ENCODE measurements at places on chromosomes 5 and 9.
A peak's percentile ranks its signal among the peaks of the same experiment; 100 is the strongest.

- no peak overlapping the region for H3K27ac ChIP-seq
- H3K36me3 ChIP-seq = no peaks in the 10 kb centered on the region
Measured at GRCh38 chr9:114855488-114855887, 49.6 kb upstream of the TNFSF15 start.

- no peak for DNase-seq
- H3K27ac ChIP-seq = no peak overlapping the region
- H3K27me3 ChIP-seq = no peaks in the 10 kb centered on the region
Measured at GRCh38 chr9:5509573-5509972, 758 bp upstream of the PDCD1LG2 start.

DNA sequence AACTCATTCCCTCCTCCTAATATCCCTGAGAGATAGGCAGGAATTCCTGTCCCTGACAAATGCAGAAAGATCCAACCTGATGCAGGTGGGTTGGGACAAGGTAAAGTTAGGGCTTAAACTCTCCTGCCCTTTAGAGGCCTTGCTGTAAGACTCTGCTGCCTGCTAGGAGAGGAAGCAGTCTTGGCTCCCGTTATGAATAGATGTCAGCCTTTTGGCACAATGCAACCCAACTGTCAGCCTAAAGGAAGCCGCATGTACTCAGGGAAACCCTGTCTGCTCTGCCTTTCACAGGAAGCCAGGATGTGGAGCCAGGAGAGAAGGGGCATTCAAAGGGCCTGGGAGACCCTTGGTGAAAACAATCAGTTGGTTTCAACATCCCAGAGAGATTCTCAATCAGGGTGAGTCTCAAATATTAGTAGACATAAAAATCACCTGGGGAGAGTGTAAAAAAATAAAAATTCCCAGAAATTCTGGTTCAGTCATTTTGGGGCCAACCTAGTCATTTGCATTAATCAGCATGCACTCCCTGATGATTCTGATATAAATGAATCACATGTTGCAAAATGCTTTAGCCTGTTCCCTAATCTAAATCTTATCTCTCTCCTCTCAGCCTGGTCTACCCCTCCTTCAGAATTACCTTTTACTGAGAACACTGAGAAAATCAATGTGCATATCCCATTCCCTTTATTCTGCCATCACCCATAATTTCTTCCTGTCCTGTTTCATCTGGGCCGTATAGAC, 136.2 kb upstream of the TRIM32 start:
- no peaks in the 10 kb centered on the region for H3K27me3 ChIP-seq
- DNase-seq = peak; percentile 24
- H3K4me1 ChIP-seq = peaks cover 15% of the 10 kb centered on the region
- H3K4me3 ChIP-seq = no peak overlapping the region
- H3K27ac ChIP-seq = no peak overlapping the region
- no peaks in the 10 kb centered on the region for H3K36me3 ChIP-seq

DNA sequence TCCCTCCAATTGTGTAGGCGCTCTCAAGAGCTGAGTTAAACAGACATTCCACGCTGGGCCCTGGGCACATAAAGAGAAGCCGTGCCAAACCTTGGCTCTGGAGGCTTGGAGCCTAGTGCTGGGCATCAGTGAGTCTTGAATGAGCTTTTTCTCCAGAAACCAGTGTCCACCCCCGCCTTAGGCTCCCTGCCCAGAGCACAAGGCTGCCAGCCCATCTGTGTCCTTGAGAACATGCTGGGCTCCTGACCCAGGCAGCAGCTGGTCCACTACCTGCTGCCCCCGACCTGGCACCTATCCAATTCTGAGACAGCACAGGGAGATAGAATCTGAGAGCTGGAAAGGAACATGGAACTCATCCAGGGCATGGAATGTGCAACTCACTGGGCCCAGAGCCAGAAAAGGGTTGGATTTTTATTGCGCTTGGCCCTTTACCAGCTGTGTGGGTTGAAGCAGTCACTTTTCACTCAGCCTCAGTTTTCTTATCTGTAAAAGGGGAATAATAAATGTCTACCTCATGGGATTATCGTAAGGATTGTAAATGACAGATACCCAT, 92.4 kb upstream of the CPLX2 start:
- no peaks in the 10 kb centered on the region for H3K36me3 ChIP-seq
- H3K4me1 ChIP-seq = no peaks in the 10 kb centered on the region
- H3K27ac ChIP-seq = no peak overlapping the region

DNA sequence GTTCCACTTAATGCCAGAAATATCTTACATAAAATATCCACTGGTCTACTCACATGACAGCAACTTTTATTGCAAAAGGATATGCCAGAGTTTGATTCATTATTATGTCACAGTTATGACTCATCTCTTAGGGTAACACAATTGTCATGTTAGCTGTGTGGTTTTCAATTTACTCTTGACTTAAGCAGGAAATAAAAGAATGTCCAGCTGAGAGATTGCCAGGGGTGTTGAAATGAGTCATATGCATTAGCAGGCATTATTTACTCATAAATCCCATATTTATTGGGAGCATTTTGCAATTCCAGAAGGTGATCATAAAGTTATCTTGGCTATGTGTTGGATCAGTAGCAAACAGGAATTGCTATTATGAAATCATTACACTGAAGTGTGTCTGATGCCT, 1164.6 kb upstream of the CDH18 start:
- no peak overlapping the region for H3K4me3 ChIP-seq
- no peaks in the 10 kb centered on the region for H3K36me3 ChIP-seq
- DNase-seq = no peak
- no peaks in the 10 kb centered on the region for H3K27me3 ChIP-seq

DNA sequence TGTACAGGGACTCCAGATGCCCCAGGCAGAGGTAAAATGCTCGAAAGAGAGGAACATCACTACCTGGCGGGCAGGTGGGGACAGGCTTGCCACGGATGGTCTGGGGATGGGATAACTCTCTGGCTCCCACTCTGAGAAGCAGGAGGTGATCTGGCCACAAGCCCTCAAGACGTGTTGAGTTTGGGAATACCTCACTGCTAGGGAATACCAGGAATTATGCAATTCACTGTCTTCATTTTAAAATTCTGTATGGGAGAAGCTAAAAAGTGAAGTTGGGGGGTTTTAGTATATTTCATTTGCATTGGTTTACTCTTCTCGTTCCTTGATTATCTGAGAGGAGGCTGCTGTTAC, 510.4 kb downstream of the CCDC171 start:
- no peak overlapping the region for H3K4me3 ChIP-seq
- no peaks in the 10 kb centered on the region for H3K27me3 ChIP-seq
- no peaks in the 10 kb centered on the region for H3K36me3 ChIP-seq
- no peak overlapping the region for H3K27ac ChIP-seq

- no peaks in the 10 kb centered on the region for H3K36me3 ChIP-seq
- H3K4me1 ChIP-seq = no peaks in the 10 kb centered on the region
- H3K27ac ChIP-seq = no peak overlapping the region
- no peak for DNase-seq
Measured at GRCh38 chr5:72046106-72046505, 61.2 kb upstream of the MAP1B start.

DNA sequence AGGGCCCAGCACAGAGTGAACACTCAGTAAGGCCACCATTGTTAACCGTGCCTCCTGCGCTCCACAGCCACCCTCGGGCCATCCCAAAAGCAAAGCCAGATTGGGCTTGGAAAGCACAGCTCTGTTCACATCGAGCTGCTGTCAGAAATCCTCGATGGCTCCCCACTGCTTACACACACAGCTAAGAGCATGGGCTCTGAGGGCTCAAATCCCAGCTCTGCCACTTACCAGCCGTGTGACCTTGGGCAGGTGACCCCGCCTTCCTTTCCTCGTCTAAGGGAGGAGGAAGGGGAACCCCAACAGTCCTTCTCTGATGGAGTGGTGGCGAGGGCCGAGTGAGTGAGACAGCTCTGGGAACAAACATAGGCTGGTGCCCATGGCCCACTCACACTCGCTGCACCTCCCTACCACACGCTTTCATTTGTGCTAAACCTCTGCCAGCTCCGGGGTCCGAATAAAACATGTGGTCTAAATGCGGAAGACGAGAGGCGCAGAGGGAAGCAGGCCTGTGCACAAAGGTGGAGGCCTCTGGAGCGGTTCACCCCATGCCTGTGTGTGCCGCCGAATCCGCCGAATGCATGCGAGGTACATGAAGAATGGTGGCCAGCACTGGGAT, 139.3 kb downstream of the PAX5 start:
- peaks cover 14% of the 10 kb centered on the region for H3K27me3 ChIP-seq
- DNase-seq = no peak
- no peak overlapping the region for H3K27ac ChIP-seq
- H3K4me1 ChIP-seq = no peaks in the 10 kb centered on the region
- no peak overlapping the region for H3K4me3 ChIP-seq

- DNase-seq = peak; percentile 53
- peak overlapping the region; percentile 96 for H3K27ac ChIP-seq
- peaks cover 13% of the 10 kb centered on the region for H3K36me3 ChIP-seq
Measured at GRCh38 chr5:83077662-83078261, 415 bp downstream of the XRCC4 start.

GRCh38 chr5:78896132-78896531, 89.0 kb downstream of the ARSB start:
- DNase-seq = no peak
- H3K27ac ChIP-seq = no peak overlapping the region
- no peaks in the 10 kb centered on the region for H3K36me3 ChIP-seq
- H3K4me3 ChIP-seq = no peak overlapping the region
- no peaks in the 10 kb centered on the region for H3K27me3 ChIP-seq
- H3K4me1 ChIP-seq = no peaks in the 10 kb centered on the region

GRCh38 chr5:141611289-141611688, 7.5 kb downstream of the DIAPH1 start:
- H3K27ac ChIP-seq = no peak overlapping the region
- H3K4me3 ChIP-seq = no peak overlapping the region
- peaks cover 58% of the 10 kb centered on the region for H3K4me1 ChIP-seq
- peaks cover 2% of the 10 kb centered on the region for H3K36me3 ChIP-seq

DNA sequence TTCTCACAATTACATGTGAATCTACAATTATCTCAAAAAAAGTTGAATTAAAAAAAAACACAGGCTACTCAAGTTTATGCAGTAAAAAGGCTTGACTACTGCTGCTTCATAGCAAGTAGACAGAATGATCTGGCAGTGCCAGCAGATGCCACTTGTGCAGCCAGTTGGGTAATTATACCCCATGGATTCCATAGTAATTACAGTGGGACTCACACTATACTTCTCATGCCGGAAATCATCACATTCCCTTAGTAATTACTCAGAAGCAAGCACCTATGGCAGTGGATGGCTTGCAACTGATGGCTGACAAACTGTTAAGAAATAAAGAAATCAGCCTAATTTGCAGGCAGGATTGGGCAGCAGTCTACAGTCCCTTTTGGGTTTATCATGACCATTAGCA, 463.2 kb upstream of the KLF4 start:
- H3K27ac ChIP-seq = no peak overlapping the region
- no peak overlapping the region for H3K4me3 ChIP-seq
- H3K4me1 ChIP-seq = no peaks in the 10 kb centered on the region
- no peak for DNase-seq
- H3K36me3 ChIP-seq = no peaks in the 10 kb centered on the region

DNA sequence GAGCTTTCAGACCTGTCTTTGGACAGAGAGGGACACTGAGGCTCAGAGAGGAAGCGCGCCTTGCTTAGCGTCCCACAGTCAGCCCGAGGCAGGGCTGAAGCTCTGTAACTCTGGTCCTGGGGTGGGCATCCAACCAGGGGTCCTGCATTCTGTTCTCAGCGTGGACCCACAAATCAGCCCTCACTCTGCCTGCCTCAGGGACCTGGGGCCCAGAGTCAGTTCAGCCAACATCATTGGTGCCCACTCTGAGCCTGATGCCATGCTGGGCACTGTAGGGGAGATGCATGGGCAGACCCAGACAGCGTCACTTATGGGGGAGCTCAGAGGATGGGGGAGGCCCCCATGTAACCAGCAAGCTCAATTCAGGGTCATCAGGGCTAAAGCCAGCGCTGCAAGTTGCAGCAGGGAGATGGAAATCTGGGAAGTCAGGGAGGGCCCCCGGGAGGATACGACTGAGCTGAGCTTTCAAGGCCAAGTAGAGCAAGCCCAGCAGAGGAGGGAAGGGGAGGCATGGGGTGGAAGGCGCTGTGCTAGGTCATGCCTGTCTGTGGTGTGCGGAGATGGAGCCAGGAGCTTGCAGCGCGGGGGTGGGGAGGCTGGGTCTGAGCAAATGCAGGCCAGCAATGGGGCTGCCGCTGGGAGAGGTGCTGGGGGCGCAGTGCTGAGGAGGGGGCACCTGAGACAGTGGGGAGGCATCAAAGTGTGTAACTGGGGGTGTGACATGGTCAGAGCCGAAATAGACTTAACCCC, 21.1 kb downstream of the CORO2A start:
- no peaks in the 10 kb centered on the region for H3K27me3 ChIP-seq
- H3K27ac ChIP-seq = no peak overlapping the region
- no peaks in the 10 kb centered on the region for H3K36me3 ChIP-seq
- DNase-seq = no peak

GRCh38 chr9:72539824-72540347, 18.5 kb downstream of the TMC1 start:
- H3K4me1 ChIP-seq = no peaks in the 10 kb centered on the region
- H3K27ac ChIP-seq = no peak overlapping the region
- DNase-seq = no peak
- no peak overlapping the region for H3K4me3 ChIP-seq
- H3K27me3 ChIP-seq = no peaks in the 10 kb centered on the region

DNA sequence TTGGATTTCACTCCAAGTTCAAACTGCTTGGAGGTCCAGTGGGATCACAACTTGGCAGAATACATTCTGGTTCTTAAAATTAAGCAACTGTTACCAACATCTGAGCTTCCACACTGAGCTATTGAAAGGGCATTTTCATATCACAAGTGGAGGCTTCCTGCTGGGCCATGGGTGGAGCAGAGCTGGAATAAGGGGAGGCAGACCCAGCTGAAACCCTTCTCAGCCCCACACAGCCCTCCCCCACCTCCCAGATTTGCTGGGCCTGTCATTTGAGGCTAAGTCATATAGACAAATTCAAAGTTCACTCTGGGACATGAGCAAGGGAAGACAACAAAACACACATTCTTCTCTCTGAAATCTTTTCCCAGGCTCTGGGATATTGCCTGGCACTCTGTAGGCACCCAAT, 79.9 kb downstream of the ACTL7B start:
- peaks cover 1% of the 10 kb centered on the region for H3K4me1 ChIP-seq
- DNase-seq = no peak
- no peaks in the 10 kb centered on the region for H3K36me3 ChIP-seq
- H3K4me3 ChIP-seq = no peak overlapping the region

DNA sequence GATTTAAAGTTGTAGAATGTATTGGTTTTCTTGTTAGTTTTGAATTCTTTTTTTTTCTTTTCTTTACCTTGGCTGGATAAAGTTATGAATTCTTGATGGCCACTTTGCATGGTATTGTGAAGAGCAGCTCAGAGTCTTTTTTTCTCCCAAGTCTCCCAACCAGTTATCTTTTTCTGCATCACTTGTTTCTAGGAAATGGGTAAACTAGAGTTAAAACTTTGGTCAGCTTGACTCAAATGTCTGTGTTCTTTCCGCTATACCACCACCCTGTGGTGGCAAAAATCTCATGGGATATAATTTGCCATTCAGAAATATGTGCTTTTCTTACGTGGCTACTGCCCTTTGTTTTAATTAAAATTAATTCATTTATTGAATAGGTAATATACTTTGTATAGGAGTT, 113.2 kb downstream of the UNC13B start:
- no peak overlapping the region for H3K4me3 ChIP-seq
- H3K27me3 ChIP-seq = no peaks in the 10 kb centered on the region
- H3K36me3 ChIP-seq = no peaks in the 10 kb centered on the region
- peak; percentile 34 for DNase-seq

- no peak overlapping the region for H3K27ac ChIP-seq
- H3K4me3 ChIP-seq = no peak overlapping the region
- H3K36me3 ChIP-seq = no peaks in the 10 kb centered on the region
Measured at GRCh38 chr5:56110646-56111403, 116.1 kb upstream of the IL6ST start.

Data from common myeloid progenitor, CD34-positive (primary cell).